ENCODE measurements at places on chromosomes 5 and 9.
A peak's percentile ranks its signal among the peaks of the same experiment; 100 is the strongest.

DNA sequence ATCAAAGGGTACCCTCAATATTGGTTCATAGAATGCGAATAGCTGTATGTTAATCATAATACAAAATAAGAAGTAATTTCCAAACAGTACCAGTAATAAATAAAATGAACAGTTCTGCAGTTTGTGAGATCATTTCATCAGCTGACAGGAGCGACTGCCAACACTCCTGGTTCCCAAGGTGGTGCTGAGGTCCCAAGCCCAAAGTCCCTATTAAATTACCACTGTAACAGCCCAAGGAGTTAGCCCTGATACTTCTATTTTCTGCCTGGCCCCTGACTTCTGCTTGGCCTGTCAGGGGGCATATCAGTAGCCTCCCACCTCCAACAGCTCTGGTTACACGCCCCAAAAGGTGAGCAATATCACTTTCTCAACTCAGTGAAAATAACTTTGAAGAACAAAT is 47.1 kb downstream of the ANKH start:
- DNase-seq, result no peak

- DNase-seq, result no peak
Observed at GRCh38 chr5:180817893-180818674, 15.5 kb upstream of the MGAT1 start.

DNA sequence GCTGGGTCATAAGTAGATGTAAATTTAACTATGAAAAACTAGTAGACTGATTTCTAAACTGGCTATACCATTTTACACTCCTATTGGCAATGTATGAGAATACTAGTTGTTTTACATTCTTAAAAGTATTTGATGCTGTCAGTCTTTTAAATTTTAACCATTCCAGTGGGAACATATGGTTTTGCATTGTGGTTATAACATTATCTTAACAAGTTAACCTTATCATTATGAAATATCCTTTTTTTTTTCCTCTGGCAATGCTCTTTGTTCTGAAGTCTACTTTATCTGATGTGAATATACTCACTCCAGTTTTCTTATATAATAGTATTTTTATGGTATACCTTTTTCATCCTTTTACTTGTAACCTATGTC is 548.9 kb upstream of the CLINT1 start:
- DNase-seq, result no peak

- DNase-seq, result no peak
Observed at GRCh38 chr5:32276173-32276853, 36.4 kb downstream of the MTMR12 start.

GRCh38 chr5:42951293-42951840 is 88.8 kb downstream of the ANXA2R start:
- peak; percentile 75 for DNase-seq

GRCh38 chr9:114643001-114643400 is 14.6 kb downstream of the TEX53 start:
- no peak for DNase-seq

- peak; percentile 11 for DNase-seq
Observed at GRCh38 chr5:154829589-154830218, 20.7 kb downstream of the FAXDC2 start.

GRCh38 chr5:50855001-50855400 is 188.6 kb downstream of the PARP8 start:
- DNase-seq, result no peak

- DNase-seq, result no peak
Observed at GRCh38 chr9:106310782-106311181, 552.2 kb upstream of the ZNF462 start.

DNA sequence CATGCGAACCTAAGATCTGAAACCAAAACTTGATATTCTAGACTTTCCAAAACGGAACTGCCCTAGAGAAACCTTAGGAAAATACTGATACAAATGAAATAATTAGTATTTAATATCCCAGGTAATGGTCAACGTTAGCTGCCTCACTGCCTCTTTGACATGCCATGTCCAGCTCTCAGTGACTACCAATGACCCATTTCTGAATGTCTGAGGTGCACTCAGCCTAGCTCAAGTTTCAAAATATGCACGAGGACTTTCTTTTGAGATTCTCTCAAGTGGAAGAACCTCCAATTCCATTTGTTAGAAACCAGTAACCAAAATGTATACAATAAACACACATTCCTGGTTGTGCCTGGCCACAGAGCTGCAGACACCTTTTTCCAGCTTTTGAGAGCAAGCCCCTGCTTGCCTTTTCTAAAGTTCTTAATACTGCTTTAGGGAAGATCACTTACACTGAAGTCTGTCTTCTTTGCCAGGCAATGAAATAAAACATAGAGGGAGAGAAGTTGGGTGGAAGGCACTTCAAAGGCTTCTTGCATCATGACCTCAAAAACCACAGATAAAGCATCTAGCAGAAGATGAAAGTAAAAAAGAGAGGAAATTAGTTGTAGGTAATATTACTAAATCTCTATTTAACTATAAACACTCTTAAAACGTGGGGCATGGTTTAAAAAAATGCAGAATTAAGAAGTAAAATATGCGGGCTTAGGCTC is 87.9 kb downstream of the MRPS27 start:
- DNase-seq, result no peak

DNA sequence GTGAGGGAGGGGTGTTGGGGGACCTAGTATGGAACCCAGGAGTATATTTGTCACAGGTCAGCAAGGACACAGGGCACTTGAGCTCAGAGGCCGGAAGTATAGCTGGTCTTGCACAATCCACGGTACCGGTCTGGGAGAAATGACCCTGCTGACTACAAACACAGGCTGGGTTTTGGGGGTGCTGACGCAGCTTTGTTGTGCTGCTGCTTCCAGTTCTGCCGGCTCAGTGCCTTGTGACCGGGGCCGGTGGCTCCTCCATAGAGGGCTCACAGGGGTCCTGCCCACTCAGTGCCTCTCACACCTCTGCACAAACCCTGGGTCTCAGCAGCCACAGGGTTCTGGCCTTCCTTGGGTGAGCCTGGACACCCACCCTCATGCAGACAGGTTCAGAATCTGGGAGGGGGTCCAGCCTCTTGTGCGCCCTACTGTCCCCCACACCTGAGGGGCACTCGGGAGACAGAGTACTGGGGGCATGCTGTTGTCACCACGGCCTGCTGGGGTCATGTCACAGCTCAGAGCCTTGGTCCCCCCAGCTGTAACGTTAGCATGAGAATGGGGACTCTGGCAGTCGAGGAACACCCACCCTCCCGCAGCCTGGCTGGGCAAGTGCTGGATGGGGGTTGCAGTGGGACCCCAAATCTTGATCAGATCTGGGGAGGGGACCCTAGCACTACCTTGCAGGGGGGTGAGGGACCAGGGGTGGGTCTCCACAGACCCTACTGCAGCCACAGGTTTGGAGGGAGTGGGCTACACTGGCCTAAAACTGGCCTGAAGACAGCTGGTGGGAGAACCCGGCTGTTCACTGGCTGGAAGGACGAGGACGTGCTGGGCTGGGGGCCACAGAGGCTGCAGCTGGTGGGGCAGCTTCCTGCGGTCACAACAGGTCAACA is 17.7 kb downstream of the NINJ1 start:
- DNase-seq, result no peak

- DNase-seq, result no peak
Observed at GRCh38 chr5:178399701-178400095, 167.1 kb upstream of the PHYKPL start.

- DNase-seq, result no peak
Observed at GRCh38 chr5:158115468-158115867, 256.5 kb upstream of the CLINT1 start.

DNA sequence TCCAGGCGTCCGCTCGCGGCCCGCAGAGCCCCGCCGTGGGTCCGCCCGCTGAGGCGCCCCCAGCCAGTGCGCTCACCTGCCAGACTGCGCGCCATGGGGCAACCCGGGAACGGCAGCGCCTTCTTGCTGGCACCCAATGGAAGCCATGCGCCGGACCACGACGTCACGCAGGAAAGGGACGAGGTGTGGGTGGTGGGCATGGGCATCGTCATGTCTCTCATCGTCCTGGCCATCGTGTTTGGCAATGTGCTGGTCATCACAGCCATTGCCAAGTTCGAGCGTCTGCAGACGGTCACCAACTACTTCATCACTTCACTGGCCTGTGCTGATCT is 294 bp downstream of the ADRB2 start:
- DNase-seq, result no peak

GRCh38 chr9:121944711-121945191 is 148.4 kb downstream of the TTLL11 start:
- DNase-seq, result no peak

- DNase-seq, result no peak
Observed at GRCh38 chr5:124234022-124234769, 512.2 kb downstream of the ZNF608 start.

DNA sequence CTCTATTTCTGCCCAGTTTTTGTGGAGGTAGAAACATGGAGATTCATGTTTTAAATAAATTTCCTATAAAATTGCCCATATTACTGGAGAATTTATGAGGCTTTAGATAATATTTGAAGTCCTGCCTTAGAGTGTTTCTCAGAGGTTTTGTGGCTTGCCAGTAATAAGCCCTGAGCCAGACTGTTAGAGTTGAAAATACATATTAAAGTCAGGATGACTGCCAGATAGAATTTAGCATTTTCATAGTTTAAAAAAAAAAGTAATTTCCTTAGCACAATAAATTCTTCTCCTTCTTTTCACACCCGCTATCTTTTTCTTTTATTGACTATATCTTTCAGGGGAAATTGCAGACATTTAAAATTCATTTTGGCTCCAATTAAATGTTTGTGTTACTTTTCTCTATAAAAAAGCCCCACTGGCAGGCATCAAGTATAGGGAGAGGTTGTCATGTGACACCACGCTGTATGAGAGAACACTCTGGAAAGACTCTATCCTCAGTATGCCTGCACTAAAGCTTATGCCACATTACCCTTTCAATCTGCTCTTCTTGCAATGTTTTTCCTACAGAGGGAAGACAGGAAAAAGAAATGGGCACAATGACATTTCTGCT is 135.2 kb downstream of the MPDZ start:
- DNase-seq, result no peak

- DNase-seq, result no peak
Observed at GRCh38 chr9:121350993-121351561, 19.0 kb downstream of the STOM start.

DNA sequence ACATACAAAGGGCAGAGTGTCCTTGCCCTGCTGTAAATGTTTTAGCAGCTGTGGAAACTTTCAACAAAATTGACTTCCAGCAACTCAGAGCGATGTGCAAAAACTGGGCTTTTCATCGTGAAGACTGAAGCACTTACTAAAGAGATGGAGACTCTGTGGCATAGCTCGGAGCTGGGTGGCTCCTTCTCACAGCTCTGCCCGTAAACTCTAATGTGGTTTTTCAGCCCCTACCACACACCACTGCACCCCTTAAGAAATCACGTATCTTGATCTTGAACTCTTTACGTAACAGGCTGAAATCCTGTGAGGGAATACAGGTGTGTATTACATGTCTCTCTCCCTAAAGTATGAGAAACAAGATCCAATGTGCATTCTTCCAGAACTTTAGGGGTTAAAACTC is 124.4 kb downstream of the MEF2C start:
- no peak for DNase-seq

GRCh38 chr5:64595031-64595855 is 89.4 kb downstream of the RGS7BP start:
- DNase-seq, result no peak

DNA sequence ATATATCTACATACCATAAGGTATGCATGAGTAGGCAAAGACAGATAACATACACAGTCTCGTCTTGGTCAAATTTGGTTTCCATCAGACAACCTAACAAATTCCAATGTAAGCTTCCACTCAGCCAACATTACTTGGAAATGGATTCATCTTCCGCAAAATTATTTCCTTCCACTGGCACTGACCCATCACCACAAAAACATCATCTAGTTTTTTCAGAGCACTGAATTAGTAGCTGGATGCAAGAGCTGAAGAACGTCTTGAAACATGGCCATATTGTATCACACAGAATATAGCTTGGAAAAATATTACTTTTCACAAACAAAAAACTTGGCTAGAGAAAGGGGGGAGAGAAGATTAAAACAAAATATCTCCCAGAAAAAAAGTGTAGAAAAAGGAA is 73.5 kb downstream of the EFNA5 start:
- DNase-seq, result no peak

DNA sequence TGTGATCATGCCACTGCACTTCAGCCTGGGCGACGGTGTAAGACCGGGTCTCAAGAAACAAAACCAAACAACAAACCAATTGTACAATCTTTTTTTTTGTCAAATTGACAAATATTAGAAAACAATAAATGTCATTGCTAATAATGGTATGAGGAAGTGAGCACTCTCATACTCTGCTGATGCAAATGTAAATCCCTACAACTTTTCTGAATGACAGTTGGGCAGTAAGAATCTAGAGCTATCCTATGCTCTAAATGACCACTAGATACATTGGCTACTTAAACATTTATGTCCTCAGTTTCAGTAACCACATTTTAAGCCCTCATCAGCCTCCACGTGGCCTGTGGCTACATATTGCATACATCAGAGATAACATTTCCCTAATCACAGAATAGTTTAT is 256.2 kb downstream of the FER start:
- DNase-seq, result no peak

DNA sequence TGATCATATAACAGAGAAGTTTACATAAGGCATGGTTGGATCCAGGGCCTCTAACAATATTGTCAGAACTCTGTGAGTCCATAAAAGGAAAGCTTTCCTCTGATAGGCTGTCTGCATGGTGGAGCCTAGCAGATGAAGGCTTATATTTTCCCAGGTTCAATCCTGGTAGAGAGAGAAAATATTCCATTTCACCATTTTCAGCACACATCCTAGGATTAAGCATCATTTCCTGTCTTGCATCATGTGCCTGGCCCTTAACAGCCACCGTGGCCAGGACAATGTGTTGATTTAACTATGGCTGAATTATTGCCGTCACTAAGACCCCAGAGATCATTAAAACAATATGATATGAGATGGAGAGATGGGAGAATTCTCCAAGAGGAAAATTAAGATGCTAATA is 90.9 kb upstream of the GRIA1 start:
- no peak for DNase-seq

GRCh38 chr9:127524373-127524772 is 73.1 kb downstream of the LRSAM1 start:
- no peak for DNase-seq

GRCh38 chr5:149865746-149866145 is 78.8 kb downstream of the PDE6A start:
- DNase-seq, result no peak

GRCh38 chr9:78547831-78548230 is 250.9 kb downstream of the PSAT1 start:
- DNase-seq, result no peak

- no peak for DNase-seq
Observed at GRCh38 chr5:124561451-124561850, 185.0 kb downstream of the ZNF608 start.

GRCh38 chr9:22037954-22038690 is 29.0 kb upstream of the CDKN2B start:
- DNase-seq, result no peak

- no peak for DNase-seq
Observed at GRCh38 chr5:125149527-125149926, 403.1 kb upstream of the ZNF608 start.

GRCh38 chr9:27394154-27394825 is 97.3 kb upstream of the EQTN start:
- no peak for DNase-seq

DNA sequence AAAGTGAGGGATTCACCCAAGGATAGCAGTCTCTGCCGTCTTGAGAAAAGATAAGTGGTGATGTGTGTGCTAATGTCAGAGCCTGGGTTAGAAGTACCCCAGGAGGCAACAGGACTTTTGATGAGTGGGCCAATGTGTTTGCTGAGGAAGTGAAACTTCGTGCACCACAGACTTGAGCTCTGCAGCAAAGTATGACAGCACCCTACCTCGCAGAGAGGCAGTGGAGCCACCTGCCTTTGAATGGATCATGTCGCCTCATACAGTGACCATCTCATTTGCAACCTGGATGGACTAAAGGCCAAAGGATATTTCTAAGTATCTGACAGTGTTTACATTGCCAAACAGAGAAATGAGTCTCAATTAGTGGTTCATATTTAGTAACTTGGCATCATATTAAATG is 593.9 kb upstream of the GRAMD2B start:
- no peak for DNase-seq
